ENCODE measurements at places on chromosomes 6 and 20.

DNA sequence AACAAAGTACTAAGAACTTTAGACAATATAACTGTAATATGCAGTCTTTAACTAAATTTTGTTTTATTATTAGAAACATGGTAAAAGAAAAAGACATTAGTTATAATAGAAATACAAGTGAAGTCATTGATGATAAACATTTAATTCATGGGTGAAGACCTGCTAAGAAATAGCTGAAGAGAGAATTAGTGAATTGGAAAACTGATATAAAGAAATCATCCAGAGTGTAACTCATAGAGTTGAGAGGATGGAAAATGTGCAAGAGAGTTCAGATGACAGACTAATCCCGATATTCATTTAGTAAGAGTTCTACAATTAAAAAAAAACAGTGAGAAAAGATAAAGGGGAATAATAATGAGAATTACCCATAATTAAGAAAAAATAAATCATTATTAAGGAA is 220.7 kb upstream of the THBS2 start:
- no peak for DNase-seq

DNA sequence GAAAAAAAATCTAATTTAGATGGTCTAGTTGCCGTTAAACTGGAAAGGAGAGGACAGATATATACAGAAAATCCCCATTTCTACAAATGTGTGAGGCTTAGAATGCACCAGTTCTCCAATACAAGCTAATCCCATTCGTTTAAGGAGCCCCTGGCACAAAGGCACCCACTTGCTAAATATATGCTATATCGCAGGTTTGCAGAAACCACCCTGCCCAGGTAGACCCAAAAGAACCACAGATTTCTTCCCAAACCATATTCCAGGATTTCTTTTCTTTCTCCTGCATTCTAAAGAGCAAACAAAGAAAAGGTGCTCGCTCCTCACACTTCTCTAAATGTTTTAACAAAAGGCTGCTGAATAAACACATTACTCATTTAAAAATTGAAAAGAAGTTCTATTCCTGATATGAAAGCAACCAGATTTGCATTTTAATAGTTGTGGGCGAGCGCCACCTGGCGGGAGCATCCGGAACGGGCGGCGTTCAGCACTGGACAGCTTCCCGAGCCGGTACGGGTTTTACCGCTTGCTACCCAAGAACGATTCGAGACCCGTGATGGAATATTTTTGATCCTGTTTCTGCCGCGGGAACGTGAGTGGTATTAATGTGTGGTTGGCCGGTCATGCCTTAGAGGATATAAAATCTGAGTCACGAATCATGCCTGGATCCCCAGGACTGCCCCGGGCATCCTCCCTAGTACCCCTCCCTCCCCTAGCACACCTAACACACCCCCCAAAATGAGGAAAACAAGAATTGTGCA is 2.1 kb downstream of the PTPRT start:
- DNase-seq, result peak; percentile 65

GRCh38 chr6:168052291-168052891 is 26.6 kb downstream of the FRMD1 start:
- no peak for DNase-seq

DNA sequence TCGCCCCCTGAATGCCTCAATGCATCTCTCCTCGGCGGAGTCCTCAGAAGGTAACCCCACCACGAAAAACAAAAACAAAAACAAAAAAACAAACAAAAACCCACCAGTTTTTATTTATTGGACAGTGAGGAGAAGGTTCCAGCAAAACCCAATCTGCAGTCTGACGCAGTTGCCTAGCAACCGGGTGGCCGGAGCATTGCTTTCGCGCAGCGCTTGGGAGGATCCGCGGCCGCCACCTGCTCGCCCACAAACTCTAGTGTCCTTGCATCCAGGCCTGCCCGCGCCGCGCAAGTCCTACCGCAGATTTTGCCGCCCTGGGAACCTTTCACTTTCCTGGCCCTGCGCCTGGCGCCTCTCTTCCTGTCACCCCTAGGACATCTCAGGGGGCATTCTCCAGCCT is 17.6 kb downstream of the TFAP2B start:
- DNase-seq, result no peak

DNA sequence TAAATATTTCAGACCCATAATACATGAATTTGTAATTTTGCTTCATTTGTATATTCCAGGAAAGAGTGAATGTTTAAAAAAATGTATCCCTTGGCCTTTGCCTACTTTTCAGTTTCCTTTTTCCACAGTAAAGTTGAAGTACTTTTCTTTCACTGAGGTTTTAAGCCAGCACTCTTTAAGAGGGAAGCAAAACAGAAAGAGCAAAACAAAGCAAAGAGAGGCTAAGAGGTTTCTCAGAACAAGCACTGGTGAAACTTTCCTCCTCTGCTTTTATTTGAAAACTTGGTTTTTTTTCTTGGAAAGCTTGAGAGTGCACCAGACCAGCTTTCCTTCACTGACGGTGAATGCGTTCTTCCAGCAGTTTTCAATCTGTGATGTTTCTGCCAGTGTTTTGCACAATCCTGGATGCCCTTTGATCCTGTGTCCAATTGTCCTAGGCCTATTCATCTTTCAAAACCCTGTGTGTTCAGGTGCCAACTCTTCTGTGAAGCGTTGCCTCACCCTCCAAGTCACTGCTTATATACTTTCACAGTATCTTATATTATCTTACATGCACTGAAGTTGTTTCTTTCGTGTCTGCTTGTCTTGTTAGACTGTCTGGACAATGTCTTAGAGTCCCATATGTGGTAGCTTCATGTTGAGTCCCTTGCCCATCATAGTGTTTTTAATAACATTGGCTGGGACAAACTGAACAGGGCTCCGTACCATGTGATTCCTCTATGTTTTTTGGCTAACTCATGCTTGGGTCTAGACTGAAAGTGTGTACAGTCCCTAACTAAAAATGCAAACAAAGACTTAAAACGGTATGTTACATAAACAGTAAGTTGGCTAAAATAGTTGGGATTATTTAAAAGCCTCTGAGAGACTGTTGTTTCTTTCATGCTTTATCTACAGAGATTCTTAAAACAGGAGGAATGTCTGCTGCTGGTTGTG is 1.9 kb downstream of the RNF217 start:
- no peak for DNase-seq

DNA sequence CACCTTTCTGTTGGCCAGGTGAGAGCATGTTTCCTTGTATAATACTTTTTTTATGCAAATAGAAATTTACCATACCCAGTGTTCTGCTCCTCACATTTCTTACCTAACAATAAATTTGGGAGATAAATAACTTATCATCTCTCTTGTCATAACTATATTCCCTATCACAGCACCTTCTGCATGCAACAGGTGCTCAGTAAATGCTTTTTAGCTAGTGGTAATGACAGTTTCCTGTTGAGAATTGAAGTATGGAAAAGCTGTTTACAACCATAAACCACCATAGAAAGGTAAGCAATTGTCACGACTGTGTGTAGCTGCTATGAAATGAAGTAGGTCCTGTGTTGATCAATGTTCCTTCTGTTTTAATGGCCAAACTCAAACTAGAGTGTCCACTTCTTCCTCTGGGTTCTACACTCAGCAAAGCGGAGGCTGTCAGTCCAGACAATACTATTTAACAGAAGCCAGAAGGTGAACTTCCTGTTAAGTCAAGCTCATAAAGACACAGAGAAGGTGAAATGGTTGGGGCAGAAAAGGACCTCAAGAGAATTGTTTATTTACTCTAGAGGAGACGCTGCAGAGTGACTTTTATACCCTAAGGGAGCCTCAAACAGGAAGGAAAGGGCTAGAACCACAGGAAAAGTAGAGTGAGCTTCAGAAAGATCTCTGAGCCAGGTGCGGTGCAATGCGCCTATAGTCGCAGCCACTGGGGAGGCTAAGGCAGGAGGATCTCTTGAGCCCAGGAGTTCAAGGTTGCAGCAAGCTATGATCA is 84.0 kb upstream of the SLC22A16 start:
- DNase-seq, result no peak

- no peak for DNase-seq
Observed at GRCh38 chr6:156942266-156942665, 165.1 kb downstream of the ARID1B start.

DNA sequence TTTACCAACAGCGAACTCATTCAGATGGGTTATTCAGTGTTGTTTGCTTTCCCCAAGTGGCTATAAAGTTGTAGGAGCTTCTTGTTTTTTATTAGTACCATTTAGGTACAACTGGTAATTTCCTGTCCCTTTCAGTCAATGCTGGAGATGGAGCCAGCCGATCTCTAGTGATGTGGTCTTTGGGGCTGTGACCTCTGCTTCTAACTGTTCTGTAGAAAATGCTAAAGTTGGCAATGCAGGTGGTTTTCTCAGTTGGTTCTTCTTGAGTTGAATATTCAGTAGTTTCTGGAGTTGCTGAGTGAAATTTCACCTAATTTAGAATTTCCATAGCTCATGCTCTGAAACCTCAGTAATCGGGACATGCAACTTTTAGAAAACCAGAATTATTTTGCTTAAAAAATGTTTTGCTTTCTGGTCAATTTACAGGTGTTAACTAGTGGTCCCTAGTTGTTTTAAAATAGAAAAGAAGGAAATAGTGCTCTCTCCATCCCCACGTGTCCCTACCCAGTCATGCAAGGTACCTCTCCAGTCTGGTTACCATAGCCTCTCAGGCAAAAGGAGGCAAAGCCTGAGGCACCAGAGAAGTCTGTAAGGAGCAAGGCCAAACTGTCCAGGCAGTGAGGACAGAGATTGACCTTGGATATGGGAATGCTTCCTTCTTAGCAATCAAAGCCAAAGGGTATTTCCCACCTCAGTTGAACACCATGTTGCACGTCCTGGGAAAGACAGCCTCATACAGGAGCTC is 27.3 kb upstream of the GABRR1 start:
- DNase-seq, result no peak

GRCh38 chr20:44118185-44119033 is 68.6 kb downstream of the JPH2 start:
- no peak for DNase-seq

DNA sequence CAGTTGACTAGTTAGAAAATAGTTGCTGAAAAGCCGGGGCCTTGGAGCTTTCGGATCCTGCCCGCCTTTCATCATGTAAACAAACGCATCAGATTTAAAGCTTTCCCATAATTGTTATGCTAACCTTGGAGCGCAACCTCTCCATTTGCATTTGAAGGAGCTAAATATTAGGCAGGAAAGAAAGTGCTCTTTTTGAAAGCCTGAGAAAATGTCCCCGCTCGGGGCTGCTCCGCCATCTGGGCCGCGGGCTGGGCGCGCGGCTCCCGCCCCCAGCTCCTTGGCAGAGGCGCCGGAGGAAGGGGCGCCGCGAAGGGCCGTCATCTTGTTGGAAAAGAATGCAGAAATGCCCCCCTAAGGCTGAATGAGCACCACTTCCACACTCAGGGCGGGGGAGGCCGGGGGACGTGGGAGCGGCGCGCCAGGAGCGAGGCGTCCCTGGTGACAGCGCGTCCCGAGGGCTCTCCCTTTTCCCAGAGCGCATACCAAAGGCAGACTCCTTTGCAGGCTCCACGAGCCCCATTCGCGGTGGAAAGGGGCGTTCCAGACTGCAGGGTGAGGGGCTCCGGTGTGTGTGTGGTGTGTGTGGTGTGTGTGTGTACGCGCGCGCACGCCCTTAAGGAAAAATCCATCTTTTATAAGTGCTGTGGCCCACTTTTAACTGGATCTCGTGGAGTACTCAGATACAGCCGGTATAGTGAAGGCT is 145.6 kb upstream of the ID4 start:
- DNase-seq, result peak; percentile 14

DNA sequence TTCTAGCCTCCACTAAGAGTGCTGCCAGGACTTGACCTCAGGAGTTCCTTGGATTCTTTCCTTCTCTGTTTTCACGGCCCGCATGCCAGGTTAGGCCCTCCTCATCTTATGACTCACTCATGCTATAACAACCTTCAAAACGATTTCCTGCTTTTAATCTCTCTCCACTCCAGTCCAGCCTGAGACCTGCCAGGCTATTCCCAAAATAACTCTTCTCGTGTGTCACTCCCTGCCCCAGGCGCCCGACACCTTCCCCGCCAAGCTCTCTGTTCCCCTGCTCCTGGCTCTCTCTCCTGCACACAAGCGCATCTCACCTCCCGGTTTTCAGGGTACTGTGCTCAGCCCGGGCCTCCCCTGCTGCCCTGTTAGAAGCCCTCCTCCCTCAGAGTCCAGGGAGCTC is 64.1 kb upstream of the RPS6KA2 start:
- no peak for DNase-seq

GRCh38 chr6:76840865-76841264 is 622.4 kb downstream of the HTR1B start:
- DNase-seq, result no peak

DNA sequence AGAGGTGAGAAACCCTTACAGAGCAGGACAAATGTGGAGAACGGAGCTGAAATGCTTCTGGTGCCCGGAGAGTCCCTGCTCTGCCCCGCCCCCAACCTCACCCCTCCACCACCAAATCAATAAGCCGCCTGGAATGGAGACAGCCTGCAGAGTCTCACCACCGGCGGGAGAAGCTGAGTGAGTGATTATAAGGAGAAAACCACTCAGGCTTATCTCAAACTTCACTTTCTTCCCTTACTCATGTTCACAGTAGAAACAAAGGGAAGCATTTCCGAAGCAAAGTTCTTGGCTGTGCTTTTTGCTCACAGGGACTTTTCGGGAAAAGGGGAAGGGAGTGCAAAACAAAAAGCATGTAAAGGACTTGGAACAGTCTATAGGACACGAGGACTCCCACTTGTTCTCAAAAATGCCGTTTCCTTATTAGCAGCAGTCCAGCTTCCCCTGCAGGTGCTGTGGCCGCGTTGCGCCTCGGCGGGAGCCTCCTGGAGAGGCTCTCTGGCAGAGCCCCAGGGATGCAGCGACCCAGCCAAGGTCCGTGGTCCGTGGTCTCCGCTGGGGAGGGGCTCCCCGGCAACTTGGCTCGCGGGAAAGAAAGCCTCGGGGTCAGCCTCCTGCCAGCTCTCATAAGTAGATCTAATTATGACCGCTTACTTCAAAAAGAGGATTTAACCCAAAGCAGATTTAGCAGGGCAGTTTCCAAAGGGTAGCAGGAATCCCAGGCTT is 64.8 kb upstream of the TMEM30A start:
- no peak for DNase-seq

GRCh38 chr6:33029328-33030184 is 20.2 kb upstream of the HLA-DOA start:
- DNase-seq, result no peak

DNA sequence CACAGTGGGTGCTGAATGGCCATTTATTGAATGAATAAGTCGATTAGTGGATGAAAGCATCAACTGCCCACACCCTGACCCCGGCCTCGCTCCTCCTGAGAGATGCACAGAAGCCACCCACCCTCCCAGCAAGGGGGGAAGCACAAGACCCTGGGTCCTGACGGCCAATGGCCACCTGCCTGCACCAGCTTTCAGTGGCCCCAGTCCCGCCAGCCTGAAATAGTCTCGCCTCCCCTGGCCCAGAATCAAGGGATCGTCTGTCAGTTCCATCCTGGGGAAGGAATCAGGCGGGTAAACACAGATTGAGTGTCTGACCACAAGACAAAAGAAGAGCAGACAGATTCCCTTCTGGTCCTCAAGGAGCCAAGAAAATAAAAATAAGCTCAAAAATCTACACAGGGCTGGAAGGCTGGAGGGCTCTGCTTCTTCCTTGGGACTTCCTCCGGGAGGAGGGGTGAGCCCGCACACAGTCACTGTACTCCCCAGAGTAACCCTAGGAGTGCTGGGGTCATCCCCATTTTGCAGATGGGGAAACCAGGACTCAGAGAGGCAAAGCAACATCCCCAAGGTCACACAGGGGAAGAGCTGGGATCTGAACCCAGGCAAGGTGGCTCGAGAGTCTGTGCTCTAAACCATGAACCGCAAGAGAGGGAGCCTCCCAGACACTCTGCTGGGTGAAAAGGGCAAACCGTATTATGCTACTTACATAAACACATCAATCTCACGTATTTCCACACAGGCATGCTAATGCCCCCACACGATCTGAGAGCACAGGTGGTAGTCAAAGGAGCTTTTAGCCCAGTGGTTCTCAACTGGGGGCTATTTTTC is 7.8 kb downstream of the PREX1 start:
- no peak for DNase-seq

All from amygdala (tissue), 56 donors.